ENCODE measurements at places on chromosomes 4 and X.

DNA sequence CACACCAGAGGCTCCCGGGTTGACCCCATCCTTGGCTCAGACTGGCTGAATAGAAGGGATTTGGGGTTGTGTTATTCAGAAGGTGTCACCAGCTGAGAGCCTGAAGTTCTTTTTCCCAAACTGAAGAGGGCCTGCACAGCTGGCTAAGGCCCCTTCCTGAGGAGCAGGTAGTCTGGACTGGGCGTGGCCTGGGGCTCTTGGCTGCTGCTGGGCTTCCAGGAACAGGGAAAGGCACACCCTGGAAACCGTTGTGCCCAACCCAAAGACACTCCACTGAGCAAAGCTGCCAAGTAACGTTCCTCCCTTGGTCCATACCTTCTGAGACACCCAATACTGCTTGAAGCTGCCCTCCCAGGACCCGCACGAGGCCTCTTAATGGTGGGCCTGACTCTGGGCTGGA is 8.3 kb upstream of the CXCR3 start:
- DNase-seq: no peak

DNA sequence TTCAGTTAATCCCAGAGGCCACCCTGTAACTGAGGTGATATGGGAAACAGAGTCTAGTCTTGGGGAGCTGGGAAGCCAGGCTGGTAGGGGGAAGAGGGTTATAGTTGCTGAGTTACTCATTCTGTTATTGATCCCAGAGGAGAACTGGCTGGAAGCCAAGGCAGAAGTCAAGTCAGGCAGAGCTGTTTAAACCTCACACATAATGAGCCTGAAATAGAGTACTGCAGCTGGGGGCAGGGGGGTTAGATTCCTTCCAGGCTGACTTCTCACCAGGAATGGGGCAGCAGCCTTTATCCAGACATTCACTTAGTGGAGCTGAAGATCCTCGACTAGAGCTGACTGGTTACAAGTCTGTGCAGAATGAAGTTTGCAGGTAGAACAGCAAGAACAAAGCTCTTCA is 144.9 kb downstream of the C4orf33 start:
- no peak for DNase-seq

GRCh38 chr4:108590776-108591175 is 29.6 kb upstream of the RPL34 start:
- DNase-seq: peak; percentile 21

GRCh38 chr4:186348433-186348832 is 82.4 kb downstream of the F11 start:
- no peak for DNase-seq

DNA sequence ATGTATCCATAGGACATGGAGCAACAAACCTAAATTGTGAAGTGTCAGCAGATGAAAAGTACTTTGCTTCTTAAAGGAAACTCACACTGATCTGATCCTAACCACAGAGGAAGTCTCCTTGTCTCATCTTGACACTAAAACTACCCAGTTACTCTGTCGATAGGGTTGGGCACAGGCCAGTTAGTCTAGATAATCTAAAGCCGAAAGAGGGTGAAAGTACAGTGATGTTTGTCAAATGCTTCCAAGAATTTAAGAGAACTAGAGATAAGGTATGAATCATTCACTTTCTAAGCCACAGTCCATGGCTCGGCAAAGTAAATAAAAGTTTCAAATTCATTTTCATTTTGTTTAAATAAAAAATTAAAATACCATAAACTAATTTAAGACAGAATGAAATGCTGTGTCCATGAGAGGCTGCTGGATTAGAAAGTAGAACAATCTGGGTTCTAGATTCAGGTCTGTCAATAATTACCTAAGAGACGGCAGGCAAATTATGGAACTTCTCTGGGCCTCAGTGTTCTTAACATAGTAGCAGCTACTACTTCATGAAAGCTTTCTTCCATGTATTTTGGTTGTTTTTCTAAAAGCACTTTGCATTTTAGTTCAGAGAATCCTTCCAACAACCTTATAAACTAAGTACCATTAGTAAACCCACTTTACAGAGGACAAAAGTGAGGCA is 176.7 kb downstream of the LDB2 start:
- DNase-seq: peak; percentile 42

GRCh38 chr4:181293541-181293940 is 949.7 kb upstream of the TENM3 start:
- DNase-seq: no peak

DNA sequence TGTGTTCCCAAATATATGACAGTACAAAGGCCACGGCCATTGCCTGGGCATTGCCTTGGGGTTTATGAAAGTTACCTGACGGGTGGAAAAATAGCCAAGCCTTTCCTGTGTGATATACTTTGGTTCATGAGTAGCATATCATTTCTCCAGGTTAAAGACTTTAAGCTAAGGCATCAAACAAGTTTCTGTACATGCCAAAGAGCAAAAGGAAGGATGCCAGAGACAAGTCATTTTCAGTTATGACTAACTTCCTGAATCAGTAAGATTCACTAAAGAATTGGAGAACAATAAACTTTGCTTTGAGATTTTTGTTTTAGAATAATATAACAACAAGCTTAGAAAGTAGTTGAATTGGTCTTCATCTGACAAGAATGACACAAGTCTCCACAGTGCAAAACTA is 9.7 kb upstream of the GUF1 start:
- DNase-seq: no peak

DNA sequence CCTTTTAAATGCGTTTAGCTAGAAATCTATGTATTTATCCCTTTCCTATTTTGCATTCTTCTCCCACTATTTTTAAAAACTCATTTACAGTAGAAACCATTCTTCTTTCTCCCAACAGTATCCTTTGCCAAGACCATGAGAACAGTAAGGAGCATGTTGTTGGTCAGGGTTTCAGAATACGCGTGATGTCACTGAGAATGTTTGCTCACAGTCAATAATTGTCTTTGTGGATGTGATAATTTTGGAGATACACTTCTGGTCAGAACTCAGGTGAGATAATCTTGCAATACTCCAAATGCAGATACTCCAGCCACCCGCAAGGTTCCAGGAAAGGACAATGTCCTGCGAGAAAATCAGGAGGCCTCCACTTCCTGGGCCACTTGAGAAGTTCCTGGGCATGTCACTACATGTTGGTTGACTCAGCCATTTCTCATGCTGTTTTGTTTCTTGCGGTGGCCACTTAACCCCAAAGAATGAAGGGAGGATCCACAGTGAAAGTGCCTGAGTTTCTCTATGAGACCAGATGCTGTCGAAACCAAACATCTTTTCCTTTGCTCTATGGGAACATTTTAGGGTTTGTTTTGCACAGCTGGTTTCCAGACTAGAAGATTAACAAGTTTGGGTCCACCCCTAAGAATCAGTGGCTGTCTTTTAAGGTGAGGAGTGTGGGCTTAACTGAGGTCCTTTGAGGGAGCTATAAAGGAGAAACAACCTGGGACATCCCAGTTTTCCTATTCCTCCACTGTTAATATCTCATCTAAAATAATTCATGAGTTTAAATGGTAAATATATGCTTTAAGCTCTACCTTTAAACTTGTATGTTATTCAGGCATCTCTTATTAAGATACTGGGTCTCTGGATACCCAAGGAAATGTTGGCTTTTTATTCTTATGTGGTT is 116.0 kb downstream of the SOWAHB start:
- peak; percentile 82 for DNase-seq

- no peak for DNase-seq
Measured at GRCh38 chr4:26785810-26786209, 74.8 kb upstream of the STIM2 start.

GRCh38 chr4:91837608-91838029 is 466.1 kb upstream of the GRID2 start:
- no peak for DNase-seq

GRCh38 chr4:132737344-132737743 is 411.8 kb upstream of the PCDH10 start:
- DNase-seq: no peak

GRCh38 chr4:2954358-2955185 is 8.6 kb downstream of the NOP14 start:
- no peak for DNase-seq

Measured in GM03348 (cell line).